ENCODE measurements at places on chromosomes 2 and 18.
A peak's percentile ranks its signal among the peaks of the same experiment; 100 is the strongest.

DNA sequence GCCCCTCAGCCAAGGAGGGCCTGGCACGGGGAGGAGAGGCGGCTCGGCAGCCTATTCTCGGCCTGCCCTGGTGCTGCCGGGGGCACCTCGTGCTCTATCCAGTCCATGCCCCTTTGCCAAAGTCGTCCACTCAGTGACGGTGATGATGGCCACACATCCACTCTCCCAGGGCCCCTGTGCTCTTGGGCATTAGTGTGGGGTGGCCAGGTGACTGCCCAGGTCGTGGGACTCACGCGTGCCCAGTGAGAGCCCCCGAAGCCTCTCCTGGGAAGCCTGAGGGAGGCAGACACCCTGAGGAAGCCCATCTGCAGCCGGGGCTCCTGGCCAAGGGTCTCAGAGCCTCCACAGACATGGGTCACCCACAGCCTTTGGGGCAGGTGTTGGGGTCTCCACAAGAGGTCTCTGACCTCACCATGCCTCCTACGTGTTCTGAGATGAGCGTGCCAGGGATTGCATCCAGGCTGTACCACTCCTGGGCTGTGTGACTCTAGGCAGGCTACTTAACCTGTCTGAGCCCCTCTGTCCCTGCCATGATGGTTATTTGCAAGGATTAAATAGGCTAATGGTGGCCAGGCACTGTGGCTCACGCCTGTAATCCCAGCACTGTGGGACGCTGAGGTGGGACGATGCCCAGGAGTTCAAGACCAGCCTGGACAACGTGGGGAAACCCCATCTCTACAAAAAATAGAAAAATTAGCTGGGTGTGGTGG, 12.9 kb downstream of the RAMP1 start:
- H3K4me1 ChIP-seq, result no peaks in the 10 kb centered on the region
- DNase-seq, result no peak
- H3K36me3 ChIP-seq, result no peaks in the 10 kb centered on the region
- no peak overlapping the region for H3K27ac ChIP-seq
- H3K27me3 ChIP-seq, result no peaks in the 10 kb centered on the region

- no peak for DNase-seq
- H3K4me1 ChIP-seq, result no peaks in the 10 kb centered on the region
- no peak overlapping the region for H3K27ac ChIP-seq
- H3K36me3 ChIP-seq, result no peaks in the 10 kb centered on the region
- H3K27me3 ChIP-seq, result no peaks in the 10 kb centered on the region
- H3K4me3 ChIP-seq, result no peak overlapping the region
Observed at GRCh38 chr2:138059487-138060300, 95.4 kb downstream of the HNMT start.

DNA sequence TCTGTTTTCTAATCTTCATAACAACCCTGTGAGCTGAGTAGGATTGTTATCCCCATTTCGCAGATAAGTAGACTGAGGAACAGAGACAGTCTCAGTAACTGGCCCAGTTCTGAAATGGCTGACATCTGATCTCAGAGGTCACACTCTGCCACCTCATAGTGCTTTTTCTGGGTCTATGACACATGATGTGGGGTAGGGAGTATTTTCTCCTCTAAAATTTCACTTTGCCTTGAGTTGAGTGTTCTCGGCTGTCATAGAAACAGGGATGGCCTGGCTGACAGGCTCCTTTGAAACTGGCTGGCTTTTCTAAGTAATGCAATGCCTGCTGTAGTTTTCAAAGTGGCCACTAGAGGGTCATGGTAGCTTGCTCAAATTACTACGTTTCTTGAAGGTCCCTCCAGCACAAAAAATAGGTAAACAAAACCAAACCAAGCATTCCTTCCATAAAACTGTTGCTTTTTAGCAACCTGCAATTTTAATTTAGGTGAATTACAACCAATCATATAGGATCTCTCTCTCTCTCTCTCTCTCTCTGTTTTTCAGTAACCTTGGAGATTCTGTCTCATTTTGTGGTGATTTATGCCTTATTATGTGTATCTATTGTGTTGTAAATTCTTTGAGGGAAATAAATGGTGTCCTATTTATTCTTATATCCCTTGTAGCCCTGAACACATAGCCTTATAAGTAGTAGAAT, 84.2 kb upstream of the TTN start:
- H3K27ac ChIP-seq, result no peak overlapping the region
- DNase-seq, result peak; percentile 28
- H3K4me1 ChIP-seq, result no peaks in the 10 kb centered on the region
- H3K4me3 ChIP-seq, result no peak overlapping the region
- H3K27me3 ChIP-seq, result no peaks in the 10 kb centered on the region

- no peak overlapping the region for H3K27ac ChIP-seq
- no peak overlapping the region for H3K4me3 ChIP-seq
- no peaks in the 10 kb centered on the region for H3K36me3 ChIP-seq
- DNase-seq, result no peak
- H3K27me3 ChIP-seq, result no peaks in the 10 kb centered on the region
Observed at GRCh38 chr18:3931013-3931315, 481.0 kb downstream of the TGIF1 start.

DNA sequence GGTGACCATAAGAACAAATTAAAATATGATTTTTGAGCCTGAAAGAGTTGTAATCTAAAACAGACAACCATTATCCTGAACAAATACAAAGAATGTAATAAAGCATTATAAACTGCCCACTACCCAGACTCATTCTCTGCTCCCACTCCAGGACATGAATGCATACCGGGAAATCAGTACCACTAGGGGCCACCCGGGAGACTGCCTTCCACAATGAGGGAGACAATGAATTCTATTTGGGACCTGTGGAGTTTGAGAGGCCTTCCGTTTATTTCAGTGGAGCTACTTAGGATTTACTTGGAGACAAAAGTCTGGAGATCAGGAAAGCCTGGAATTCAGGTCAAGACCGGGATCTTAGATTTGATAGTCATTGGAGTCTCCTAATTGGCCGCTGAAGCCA, 50.0 kb downstream of the NAB1 start:
- no peak overlapping the region for H3K4me3 ChIP-seq
- no peaks in the 10 kb centered on the region for H3K4me1 ChIP-seq
- no peak for DNase-seq

DNA sequence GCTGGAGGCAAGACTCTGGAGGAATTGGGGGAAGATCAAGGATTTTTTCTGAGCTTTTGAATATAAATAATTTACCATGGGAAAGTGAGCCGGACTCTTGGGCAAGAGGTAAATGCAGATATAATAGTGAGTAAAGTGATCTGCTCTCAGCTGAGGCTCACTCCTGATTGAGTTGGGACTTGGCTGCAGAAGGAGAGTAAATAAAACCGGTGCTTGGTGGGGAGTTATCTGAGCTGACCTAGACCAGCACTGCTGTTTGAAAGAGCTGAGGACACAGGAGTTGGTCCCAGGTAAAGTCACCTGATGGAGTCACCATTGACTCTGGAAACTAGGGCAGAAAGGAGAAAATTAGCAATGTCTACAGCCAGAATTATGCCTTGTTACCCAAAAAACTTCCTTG, 57.3 kb upstream of the LRPPRC start:
- no peak for DNase-seq
- no peaks in the 10 kb centered on the region for H3K27me3 ChIP-seq
- no peaks in the 10 kb centered on the region for H3K4me1 ChIP-seq
- H3K36me3 ChIP-seq, result no peaks in the 10 kb centered on the region
